ENCODE measurements at places on chromosomes 7 and 10.

- DNase-seq: no peak
These were observed 116.3 kb downstream of the EXOC4 start for GRCh38 chr7:133369130-133369529.

- no peak for DNase-seq
These were observed 153.6 kb downstream of the CELF2 start for GRCh38 chr10:11170993-11171851.

GRCh38 chr10:114031073-114031972, 12.3 kb upstream of the ADRB1 start:
- no peak for DNase-seq

GRCh38 chr7:101803203-101804087, 14.0 kb upstream of the CUX1 start:
- no peak for DNase-seq

DNA sequence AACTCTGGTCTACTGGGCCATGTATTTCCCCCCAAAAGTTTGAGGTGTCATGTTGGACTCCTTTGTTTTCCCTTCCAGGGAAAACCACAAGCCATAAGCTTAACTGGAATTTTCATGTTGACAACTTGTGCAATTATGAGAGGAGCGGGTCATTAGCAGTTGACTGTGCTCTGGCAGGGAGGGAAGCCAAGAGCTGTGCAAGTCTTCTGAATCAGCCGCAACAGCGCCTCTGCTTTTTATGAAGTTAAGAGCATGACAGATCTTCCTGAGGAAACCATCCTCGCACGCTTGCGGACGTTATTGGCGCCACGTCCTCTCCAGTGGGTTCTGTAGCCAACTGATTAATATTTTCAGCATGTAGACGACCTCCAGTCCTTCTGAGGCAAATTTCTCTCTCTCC, 148.7 kb upstream of the MKI67 start:
- DNase-seq: peak; percentile 59
